ENCODE measurements at places on chromosomes 5 and 9.

DNA sequence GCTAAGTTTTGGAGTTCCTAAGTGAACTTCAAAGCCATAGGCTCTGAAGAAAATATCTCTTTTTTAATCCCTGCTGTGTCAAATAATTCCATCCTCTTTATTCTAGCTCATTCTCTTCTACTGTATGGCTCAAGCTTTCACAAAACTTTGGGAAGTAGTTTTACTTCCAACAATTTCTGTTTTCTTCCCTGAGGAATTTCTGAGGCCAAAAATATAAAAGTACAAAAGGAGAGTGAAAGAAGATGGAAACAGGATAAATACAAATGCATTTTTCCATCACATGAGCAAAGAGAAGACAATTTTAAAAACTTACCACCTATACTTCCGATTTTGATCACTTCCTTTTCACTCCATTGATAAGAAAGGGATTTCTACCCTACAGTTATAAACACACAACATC is 585.7 kb upstream of the DAB2 start:
- no peak for DNase-seq

DNA sequence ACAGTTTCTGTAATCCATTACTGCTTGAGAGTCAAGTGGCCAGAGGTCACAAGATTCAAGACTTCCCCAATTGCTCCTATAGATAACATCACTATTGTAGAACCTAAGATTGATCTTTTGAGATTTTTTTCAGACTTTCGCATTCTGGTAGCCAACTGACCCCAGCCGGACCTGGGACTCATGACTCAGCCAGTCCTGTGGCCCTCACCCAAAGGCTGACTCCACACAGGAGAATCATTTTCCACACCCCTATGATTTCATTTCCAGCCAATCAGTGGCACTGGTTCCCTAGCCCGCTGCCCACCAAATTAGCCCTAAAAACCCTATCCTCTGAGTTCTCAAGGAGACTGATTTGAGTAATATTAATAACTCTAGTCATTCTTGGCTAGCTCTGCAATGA is 36.2 kb downstream of the TARS1 start:
- DNase-seq = no peak

- DNase-seq = no peak
These were observed 85.3 kb upstream of the ADRB2 start for GRCh38 chr5:148740966-148741742.

- DNase-seq = no peak
These were observed 12.6 kb upstream of the AQP7 start for GRCh38 chr9:33414889-33415500.

- no peak for DNase-seq
These were observed 984.8 kb downstream of the DNAH5 start for GRCh38 chr5:12959713-12960112.

- DNase-seq = no peak
These were observed 50.3 kb downstream of the MEGF9 start for GRCh38 chr9:120663950-120664349.

DNA sequence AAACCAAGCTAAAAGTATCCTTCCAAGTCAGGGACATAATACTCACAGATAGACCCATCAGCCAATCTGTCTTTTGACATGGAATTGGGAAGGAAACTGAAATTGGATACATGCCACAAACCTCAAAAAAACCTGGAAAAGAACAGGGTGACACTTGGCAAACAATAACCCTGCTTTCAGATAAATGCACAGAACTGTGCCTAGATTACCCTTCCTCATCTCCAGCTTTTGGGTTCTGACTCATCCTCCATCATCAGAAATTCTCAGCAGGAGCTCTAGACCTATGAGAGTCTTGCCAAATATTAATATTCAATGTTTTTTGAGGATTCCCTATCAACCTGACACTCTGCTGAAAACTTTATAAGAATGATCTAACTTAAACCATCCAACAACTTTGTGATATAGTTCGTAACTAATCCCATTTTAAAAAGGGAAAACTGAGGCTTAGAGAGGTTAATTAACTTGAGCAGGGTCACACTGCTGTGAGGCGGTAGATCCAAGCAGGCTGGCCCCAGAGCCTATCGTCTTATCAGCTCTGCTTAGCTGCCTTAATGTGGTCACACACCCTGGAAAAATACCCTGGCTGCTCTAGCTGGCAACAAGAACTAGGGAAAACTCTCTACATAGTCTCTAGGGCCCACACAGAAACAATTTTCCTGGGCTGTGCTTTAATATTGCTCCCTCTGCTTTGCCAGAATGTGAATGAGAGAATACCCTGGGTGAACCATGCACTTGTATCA is 157.0 kb upstream of the TRPC7 start:
- DNase-seq = no peak

DNA sequence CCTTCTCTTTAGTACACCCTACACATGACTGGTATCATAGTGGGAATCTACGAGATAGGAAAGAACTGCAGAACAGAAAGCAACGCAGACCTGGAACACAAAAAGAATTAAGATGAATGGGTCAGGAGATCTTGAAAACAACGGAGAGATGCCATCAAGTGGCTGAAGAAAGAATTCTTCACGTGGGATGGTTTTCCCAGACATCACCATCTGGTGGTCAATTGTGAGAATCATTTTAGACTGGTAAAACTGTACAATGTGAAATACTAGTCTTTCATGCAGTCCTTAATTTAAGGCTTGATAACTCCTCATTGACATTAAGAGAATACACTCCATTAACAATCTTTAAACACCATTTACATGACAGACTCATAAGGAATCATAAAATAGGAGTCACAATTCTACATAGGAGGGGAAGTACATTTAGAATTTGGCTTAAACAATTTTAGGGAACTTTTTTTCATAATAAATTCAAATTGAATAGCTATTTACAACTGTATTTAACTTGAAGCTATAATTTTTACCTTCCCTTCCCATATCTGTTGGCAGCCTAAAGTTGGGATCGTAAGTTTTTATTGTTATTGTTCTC is 128.4 kb upstream of the TRPM3 start:
- DNase-seq = peak; percentile 3

- DNase-seq = no peak
These were observed 63.8 kb upstream of the RARS1 start for GRCh38 chr5:168422431-168422830.

- no peak for DNase-seq
These were observed 308.6 kb upstream of the EDIL3 start for GRCh38 chr5:84693256-84693655.

- DNase-seq = no peak
These were observed 74.3 kb downstream of the NIPBL start for GRCh38 chr5:36950586-36951457.

- DNase-seq = no peak
These were observed 34.5 kb downstream of the TXNDC8 start for GRCh38 chr9:110303133-110303532.

- DNase-seq = no peak
These were observed 135.5 kb downstream of the SPATA31D1 start for GRCh38 chr9:82124090-82124489.

DNA sequence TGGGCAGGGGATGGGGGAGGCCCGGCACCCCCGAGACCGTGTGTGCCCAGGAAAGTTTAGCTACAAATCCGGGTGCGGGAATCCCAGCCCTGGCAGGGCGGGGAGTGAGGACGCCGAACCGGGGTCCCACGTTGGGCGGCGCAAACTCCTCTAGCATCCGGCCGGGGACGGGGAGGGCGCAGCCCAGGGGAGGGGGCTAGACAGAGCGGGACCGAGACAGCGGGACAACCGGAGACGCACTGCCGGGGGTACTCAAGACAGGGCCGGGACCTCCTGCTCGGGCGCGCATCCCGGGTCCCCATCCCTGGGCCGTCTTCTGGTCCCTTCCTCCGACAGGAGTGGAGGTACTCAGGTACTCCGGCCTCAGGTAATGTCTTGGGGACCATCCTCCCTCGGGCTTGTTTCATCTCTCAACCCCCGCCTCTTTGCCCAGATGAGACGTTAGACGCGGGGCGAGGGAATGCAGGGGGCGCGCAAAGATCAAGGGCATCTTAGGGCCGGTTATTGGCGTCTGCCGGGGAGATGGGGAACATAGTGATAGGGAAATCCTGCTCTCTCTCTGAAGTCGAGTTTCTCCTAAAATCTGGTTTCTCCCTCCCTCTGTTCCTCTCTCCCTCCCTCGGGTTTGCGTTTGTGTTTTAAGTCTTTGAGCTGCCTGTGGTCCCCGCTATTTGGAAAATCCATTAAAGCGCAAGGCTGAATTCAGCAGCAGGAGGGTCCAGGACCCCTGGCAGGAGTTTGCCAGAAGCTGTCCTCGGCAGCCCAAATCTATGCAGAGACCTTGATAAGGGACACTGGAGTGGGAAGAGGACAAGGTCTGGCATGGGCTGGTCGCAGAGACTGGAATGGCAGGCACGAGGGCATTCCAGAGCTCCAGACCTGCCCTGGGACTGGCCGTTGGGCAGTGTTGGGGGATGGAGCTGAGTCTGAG is 815 bp downstream of the PDZD2 start:
- no peak for DNase-seq

DNA sequence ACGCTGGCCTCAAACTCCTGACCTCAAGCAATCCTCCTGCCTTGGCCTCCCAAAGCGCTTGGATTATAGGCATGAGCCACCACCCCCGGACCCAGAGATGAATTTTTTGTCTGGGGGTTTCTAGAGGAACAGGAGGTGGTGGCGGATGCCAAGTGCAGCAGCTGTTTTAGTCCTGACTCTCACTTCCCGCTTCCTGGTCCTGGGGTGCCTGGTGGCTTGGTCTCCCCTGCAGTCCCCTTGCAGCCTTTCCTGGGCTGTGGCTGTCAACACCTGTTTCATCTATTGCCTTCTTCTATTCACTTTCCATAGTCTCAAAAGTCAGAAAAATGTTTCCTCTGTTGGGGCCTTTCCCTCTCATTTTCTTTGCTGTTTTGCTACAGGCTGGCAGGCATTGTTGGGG is 6.5 kb upstream of the NHP2 start:
- DNase-seq = no peak

GRCh38 chr9:69314547-69314946 is 10.5 kb upstream of the ENTREP1 start:
- DNase-seq = no peak

DNA sequence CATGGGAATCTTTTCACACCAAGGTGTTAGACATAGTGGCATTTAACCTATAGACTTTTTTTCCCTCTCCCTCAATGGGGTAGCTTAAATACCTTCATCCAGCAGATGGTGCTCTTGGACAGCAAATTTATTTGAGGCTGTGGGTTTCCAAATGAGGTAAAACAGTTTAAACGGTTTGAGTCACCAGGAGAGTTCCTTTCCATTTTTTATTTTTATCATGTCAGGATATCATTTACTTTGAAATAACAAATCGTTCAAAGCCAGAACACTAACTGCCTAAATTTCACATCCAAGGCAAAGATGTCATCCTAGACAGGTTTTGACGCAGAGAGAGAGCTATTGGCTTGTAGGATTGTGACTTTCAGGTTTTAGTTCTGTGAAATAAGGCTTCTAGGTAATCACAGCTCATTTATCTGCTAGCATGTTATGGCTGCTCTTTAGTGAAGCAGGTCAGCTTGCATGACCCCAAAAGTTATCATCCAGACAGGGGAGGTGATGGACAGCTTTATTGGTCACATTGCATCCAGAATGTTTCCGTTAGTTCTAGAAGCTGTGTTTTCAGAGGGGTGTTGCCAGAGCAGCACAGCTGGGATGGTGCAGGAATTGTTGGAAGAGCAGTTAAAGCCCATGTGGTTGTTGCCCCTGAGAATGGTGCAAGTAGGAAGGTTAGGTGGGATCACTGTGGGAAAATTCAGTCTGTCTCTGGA is 69.8 kb downstream of the KDM4C start:
- DNase-seq = peak; percentile 30
